ENCODE measurements at places on chromosomes 13 and 19.

DNA sequence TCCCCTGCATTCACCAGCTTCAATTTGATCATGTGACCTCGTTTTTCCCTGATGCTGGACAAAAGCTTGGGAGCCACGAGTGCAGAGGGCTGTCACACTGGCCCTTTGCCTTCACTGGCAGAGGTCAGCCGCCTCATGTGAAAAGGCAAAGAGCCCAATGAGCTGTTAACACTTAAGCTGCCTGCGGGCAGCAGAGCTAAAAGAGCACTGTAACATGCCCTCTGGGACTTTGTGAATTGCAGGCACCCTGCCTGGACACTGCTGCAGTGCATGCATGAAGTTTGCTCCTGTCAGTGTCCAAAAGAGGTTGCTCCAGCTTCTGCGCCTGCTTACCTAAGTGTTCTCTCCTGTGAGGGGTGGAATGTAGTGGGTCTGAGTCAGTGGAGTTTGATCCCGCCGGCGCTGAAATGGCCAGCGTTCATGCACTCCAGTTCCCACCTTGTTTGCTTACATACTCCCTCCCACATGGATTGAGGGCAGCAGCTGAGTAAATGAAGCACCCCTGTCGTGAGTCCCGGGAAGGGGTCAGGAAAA, 193.7 kb downstream of the RFC3 start:
- DNase-seq = no peak

DNA sequence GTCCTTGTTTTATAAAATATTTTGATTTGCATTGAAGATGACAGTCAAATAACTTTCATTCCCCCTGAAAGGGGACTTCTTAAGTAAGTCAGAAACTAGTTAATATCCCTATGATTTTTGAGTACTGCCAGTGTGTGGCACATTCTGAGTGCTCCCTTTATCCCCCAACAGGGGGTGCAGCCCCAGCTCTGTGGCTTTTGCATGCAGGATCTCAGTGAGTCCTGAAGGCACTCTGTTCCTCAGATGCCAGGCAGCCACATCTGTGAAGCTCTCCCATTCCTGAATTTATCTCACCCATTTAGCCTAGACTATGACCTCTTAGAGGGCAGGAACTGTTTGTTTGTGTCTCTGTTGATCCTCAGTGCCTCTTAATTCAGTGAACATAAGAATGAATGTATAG, 123.1 kb downstream of the CDK8 start:
- peak; percentile 9 for DNase-seq

DNA sequence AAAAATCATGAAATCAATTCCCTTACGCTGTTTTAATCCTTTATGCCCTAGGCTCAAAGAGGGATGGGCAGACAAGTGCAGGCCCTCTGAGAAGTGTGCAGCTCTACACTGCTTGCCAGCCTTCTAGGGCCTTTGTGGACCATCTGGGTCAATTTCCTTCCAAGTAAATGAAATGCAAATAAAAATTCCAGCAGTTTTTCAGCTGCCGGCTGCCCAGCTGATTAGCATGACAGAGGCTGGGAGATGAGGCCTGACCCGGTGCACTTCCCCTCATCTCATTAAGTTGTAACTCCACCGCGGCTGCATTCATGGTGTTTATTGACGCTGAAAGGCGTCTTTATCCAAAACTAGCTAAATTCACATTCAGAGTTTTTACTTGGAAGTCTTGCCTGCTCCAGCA, 47.5 kb upstream of the GSX1 start:
- no peak for DNase-seq

GRCh38 chr13:113566227-113566561, 18.4 kb upstream of the TFDP1 start:
- peak; percentile 4 for DNase-seq

DNA sequence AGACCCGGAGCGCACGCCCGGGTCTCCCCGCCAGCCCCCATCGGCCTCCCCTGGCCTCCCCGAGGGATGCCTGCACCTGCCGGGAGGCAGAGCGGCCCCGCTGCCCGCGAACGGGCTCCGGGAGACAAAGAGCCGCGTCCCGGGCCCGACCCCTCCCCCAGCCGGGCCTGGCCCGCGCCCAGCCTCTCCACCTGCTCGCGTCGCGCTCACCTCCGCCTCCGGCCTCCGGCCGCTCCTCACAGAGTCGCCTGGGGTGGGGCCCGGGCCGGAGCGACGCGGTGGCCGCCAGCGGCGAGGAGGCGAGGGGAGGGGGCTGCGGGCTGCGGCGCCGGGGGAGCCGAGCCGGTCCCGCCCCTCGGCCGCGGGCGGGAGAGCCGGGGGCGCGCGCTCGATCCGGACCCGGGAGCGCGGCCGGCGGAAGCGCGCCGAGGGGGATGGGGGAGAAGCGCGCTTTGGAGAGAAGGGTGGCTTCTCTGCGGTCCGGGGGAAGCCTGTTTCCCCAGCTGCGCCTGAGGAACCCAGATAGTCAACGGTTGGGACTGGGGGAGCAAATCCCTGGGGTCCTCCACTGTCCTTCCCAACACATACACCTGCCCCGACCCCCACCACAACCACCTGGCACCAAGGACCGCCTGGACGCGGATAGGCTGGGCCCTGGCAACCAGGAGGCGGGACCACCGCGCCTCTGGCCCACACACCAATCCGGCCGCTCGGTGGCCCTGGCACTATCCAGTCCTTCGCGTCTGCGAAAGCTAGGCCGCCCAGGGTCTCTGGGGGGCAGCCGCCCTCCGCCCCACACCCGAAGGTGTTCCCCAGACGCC, at the start of gene PRR36:
PRR36 (minus strand) TSS at position 315 of the 821 bp plus-strand sequence. CDS start 701 bp downstream, outside the sequence.
- no peak for DNase-seq

DNA sequence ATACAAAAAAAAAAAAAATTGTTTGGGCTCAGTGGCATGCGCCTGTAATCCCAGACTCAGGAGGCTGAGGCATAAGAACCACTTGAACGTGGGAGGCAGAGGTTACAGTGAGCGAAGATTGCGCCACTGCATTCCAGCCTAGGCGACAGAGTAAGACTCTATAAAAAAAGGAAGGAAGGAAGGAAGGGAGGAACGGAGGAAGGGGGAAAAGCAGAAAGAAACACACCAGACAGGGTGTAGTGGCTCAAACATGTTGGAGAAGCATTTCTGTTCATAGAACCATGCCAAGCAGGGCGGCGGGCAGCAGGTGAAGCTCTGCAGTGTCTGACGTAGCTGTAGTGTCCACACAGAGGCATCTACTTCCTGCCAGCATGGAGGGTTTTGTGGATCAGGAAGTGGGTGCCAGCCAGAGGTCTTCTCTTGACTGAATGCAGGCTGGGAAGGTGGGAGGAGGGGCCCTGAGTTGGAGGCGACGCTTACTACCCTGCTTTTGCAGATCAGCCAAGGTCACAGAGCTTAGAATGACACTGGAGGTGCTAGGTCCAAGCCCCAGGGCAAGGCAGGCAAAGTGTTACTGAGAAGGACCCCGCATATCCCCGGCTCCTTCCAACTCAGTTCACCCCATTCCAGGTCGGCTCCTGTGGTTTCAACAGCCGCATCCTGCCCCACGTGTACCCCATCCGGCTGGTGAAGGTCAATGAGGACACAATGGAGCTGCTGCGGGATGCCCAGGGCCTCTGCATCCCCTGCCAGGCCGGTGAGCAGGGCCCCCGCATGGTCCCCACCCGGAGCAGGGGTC, 11.6 kb upstream of the PGLS start:
- DNase-seq = no peak

DNA sequence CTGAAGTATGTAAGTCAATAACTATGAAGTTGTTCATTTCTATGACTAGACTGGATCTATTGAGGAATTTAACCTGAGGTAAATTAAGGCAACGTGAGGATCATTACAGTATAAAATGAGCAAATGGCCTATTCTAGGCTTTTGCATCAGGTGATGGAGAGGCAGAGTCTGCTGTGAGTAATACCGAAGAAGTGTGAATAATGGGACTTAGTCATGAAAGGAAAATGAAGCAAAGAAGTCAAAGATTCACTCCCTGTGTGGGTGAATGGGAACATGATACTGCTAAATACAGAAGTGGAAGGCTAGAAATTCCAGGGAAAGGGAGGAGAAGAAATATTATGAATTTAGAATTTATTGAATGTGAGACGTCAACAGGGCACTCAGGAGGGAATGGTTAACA, 774.1 kb downstream of the LIG4 start:
- no peak for DNase-seq

DNA sequence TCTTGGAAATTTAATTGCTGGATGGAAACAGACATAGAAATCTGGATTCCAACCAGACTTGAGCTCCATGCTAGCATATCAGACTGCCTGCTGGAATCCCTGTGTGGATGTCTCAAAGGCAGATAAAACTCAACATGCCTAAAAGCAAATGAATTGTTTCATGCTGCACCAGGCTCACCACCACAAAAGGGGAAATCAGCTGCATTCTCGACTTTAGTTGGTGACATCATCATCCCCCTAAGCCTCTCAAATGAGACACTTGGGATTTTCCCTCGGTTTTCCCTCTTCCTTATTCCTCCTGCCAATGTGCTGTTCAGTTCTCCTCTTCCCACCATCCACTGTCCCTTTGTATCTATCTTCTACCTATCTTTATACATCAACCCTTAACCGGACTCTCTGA, 134.3 kb downstream of the ZDHHC20 start:
- no peak for DNase-seq

DNA sequence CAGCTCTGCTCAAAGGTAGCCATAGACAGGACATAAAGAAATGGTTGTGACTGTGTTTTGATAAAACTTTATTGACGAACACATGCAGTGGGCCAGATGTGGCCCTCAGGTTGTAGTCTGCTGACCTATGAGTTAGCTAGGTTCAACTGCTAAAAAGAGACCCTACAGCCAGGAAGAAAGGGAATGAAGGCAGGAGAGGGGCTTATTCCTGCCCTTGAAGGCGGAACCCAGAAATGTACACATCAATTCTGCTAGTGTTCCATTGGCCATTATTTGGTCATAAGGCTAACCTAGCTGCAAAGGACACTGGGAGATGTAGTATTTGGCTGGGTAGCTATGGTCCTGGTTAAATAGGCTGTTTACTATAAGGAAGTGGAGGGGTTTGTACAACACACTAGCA, 18.0 kb downstream of the APBA3 start:
- DNase-seq = no peak

DNA sequence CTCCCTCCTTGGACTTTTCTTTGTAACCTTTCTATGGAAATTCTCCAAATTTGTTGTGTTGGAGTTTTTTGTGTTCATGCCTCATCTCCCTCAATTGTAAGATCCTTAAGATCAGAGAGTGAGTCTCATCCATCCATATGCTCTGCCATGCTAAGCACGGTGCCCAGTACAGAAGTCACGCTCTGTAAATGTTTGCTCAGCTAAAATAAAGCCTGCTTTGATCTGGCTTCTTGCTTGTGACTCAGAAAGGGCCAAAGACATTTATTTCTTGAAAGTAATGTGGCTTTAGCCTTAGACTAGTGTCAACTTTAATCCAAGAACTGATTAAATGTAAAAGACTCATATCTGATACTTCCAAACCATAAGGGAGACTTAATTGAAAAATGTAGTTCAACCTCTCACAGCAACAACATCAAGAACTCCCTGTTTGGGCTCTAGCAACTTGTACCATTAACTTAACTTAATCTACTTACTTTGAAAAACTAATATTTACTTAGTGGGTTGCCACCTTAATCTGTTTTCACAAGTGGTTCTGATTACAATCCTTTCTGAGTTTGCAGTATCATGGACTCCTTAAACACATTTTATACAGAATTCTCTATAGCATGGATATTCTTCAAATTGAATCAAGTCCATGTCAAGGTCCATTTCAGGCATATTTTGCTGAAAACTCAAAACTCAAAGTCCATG, 100.2 kb downstream of the KL start:
- no peak for DNase-seq

DNA sequence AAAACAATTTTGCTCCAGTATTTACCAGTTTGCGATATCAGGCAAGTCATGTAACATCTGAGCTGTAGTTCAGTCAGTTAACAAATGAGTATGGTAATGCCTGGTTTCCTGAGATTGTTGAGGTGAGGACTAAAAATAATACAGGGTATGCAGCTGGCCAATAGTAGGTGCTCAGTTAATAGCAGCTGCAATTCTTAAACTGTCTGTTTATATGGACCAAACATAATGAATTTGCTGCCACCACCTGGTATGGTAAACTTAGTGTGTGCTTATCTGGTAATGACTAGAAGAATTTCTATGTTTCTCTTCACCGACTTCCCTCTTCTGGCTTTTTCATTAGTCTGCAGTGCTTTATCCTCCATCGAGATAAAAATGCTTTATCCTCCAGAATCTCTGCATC, 9.1 kb downstream of the ZMYM2 start:
- DNase-seq = no peak

- no peak for DNase-seq
Observed at GRCh38 chr19:33826521-33826920, 29.9 kb downstream of the KCTD15 start.

- no peak for DNase-seq
Observed at GRCh38 chr13:79995334-79995733, 345.6 kb downstream of the SPRY2 start.

DNA sequence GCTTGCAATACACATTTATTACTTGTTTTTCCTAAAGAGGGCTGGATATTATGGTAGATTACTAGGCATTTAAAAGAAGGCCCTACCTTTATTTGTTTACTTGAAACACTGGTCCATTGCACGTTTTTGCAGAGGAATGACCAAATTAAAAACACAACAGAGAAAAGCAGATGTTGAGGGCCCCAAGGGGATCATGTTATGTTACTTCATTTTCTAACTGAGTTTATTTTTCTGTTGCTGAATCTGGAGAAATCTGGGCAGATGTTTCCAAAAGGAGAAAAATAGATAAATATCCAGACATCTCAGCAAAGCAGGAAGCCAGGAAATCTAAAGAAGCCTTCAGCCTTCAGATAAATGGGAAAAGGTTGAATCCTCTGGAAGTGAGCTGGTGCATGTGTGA, 353.0 kb downstream of the NDFIP2 start:
- no peak for DNase-seq

DNA sequence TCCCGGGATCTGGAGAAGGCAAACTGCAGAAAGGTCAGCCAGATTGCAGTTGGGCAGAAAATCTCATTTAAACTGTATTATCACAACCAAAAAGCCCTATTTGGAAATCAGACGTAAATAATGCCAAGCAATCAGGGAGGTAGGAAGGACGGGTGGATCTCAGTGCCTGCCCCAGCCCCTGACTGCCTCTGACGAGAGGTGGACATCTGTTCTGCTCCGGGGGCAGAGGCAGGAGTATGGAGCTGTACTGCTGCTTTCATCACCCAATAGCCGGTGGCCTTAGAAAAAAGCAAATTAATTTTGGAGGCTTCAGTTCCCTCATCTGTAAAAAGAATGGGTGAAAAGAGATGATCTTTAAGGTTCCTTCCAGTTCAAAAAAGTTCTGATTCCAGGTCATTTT, 43.6 kb upstream of the WASF3 start:
- no peak for DNase-seq
